ENCODE measurements at places on chromosomes 1 and 21. TPM values are rescaled to one million over a fixed set of nuclear protein-coding genes. Genes with fewer than 3 reads are reported as not detected.

DNA sequence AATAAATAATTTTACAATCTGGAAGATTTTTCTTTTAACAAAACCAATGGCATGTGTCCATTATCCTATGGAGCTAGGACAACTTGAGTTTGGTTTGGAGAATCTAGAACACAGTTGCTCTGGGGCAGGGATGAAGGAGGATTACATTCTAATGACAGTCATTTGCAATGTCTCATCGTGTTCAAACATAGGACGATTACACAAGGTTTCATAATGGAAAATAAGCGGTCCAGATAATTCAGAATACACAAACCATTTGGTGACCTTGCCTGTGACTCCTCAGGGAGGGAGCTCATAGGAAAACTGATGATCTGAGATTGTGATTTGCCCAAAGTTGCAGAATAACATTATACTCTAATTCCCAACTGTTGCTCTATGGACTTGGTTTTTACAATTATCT is 27.6 kb upstream of the RGL1 start:
- no peaks in the 10 kb centered on the region for H3K4me1 ChIP-seq
- H3K27me3 ChIP-seq: no peaks in the 10 kb centered on the region
- DNase-seq: no peak

DNA sequence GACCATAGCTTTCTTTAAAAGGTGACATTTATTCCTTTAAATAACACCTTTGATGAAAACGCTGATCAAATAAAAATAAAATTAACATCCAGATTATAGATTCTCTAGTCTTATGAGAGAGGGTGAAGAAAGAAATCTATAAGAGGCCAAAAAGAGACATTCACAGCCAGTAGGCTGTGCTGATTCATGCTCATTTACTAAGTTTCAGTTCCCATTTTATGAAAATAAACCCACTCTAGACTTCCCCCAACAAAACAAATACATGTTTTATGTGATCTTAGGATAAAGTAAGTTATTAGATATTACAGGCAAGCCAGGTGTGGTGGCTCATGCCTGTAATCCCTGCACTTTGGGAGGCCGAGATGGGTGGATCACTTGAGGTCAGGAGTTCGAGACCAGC is 21.1 kb downstream of the ESRRG start:
- H3K4me1 ChIP-seq: no peaks in the 10 kb centered on the region
- H3K27me3 ChIP-seq: no peaks in the 10 kb centered on the region
- no peaks in the 10 kb centered on the region for H3K36me3 ChIP-seq
- H3K4me3 ChIP-seq: no peak overlapping the region

DNA sequence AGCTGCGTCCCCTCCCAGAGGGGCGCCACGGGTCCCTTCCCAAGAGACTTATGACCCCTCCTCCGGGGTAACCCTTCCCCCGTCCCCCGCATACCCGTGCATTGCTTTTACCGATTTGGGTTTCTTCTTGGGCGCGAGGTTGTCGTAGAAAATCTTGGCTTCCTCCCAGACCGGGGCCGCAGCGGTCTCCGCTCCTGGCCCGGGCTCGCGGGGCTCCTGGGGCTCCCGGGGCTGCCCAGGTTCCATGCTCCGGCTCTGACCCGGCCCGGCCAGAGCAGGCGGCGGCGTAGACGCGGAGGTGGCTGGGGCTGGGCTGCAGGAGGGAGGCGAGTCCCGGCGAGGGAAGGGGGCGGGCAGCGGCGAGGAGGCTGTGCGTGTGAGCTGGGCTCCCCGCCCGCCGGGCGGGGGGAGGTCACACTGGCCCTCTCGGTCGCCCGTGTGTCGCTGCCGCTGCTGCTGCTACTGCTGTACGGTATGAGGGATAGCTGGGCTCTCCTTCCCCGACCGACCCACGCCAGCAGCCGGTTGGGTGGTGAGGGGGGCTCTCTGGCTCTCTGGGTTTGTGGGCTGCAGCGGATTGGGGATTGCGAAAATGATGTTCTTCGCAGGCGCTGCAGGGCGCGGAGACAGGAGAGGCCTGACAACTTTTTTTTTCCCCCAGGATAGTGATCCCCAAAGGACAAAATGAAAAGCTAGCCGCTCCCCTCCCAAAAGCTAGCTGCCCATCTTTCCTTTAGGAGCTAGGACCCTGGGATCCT is at the start of gene NT5C1A:
NT5C1A (minus strand) TSS at position 315 of the 758 bp plus-strand sequence; CDS start at position 246, 69 bp downstream.
- peaks cover 9% of the 10 kb centered on the region for H3K4me1 ChIP-seq
- DNase-seq: peak; percentile 19
- H3K36me3 ChIP-seq: no peaks in the 10 kb centered on the region
- H3K27ac ChIP-seq: no peak within 1 kb of the TSS

- no peak overlapping the region for H3K27ac ChIP-seq
- H3K36me3 ChIP-seq: no peaks in the 10 kb centered on the region
- H3K27me3 ChIP-seq: peaks cover 42% of the 10 kb centered on the region
- DNase-seq: peak; percentile 44
- no peaks in the 10 kb centered on the region for H3K4me1 ChIP-seq
These were observed 241.8 kb downstream of the TRABD2B start for GRCh38 chr1:47755101-47755990.

- no peak overlapping the region for H3K27ac ChIP-seq
- no peaks in the 10 kb centered on the region for H3K4me1 ChIP-seq
- no peaks in the 10 kb centered on the region for H3K36me3 ChIP-seq
- no peak for DNase-seq
- H3K4me3 ChIP-seq: no peak overlapping the region
These were observed 51.4 kb downstream of the DISC1 start for GRCh38 chr1:231678011-231678432.

DNA sequence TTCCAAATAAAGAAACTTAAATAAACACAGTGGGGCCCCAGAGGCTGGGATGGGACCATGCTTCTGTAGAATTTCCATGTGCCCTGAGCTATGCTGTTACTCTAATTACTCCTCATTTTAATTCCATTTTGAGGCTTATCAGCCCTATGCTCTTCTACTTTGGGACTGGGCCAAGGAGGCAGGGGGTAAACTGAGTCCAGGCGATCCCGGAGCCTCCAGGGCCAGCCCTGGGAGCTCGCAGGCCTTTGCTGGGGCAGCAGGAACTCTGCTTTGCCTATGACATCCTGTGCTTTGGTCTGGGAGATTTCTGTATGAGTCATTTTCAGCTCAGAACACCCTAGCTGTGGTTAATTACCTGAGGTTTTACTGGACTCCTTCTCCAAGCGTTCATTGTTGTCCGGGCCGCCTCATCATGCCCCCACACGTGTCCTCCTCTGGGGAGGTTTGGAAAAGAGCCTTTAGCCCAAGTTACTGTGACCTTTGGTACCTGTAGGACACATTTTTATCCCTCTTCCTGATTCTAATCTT is 95.7 kb downstream of the RHOU start:
- peak overlapping the region; percentile 72 for H3K27ac ChIP-seq
- peaks cover 9% of the 10 kb centered on the region for H3K36me3 ChIP-seq
- H3K4me3 ChIP-seq: no peak overlapping the region
- peak; percentile 63 for DNase-seq

GRCh38 chr1:173255214-173255813 is 48.2 kb upstream of the TNFSF4 start:
- H3K27me3 ChIP-seq: no peaks in the 10 kb centered on the region

GRCh38 chr21:38753557-38753971 is 52.2 kb upstream of the ETS2 start:
- peaks cover 13% of the 10 kb centered on the region for H3K4me1 ChIP-seq
- no peaks in the 10 kb centered on the region for H3K27me3 ChIP-seq
- no peak overlapping the region for H3K4me3 ChIP-seq
- no peak for DNase-seq
- H3K36me3 ChIP-seq: peaks cover 7% of the 10 kb centered on the region
- no peak overlapping the region for H3K27ac ChIP-seq

- H3K4me1 ChIP-seq: peaks cover 34% of the 10 kb centered on the region
- no peaks in the 10 kb centered on the region for H3K36me3 ChIP-seq
- H3K27me3 ChIP-seq: no peaks in the 10 kb centered on the region
- no peak for DNase-seq
- H3K27ac ChIP-seq: peak overlapping the region; percentile 78
These were observed 237.9 kb downstream of the HLX start for GRCh38 chr1:221117133-221117532.

GRCh38 chr1:91243171-91243570 is 161.5 kb downstream of the HFM1 start:
- no peak for DNase-seq
- no peaks in the 10 kb centered on the region for H3K36me3 ChIP-seq

- no peak overlapping the region for H3K4me3 ChIP-seq
- no peaks in the 10 kb centered on the region for H3K4me1 ChIP-seq
- no peak overlapping the region for H3K27ac ChIP-seq
These were observed 88.9 kb upstream of the TNFSF4 start for GRCh38 chr1:173295995-173296394.

DNA sequence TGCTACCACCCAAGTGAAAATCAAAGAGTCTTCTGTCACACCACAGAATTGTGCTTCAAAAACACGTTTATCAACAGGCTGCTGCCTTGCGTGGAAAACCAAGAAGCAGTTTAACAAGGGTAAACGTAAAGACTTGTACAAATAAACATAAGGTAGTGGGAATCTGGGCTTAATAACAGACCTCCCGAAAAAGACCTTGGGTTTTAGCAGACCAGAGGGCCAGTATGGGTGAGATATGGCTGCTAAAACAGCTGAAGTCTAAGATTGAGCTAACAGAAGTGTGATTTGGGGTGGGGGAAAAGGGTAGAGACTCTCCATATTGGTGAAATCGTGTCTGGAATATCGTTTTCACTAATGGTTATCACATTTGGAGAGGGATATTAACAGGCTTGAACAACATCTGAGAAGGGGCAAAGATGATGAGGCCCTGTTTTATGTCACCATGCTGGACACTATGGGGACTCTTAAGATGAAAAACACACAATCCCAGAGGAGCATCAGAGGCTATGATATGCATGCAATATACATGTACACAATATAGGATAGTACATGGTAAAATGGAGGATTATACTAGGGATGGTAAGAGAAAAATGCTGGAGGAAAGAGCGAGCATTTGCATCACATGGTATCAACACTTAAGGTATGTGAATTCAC is 1.4 kb downstream of the MOV10 start:
- peaks cover 40% of the 10 kb centered on the region for H3K36me3 ChIP-seq
- peaks cover 23% of the 10 kb centered on the region for H3K4me1 ChIP-seq
- DNase-seq: no peak
- peak overlapping the region; percentile 90 for H3K4me3 ChIP-seq

DNA sequence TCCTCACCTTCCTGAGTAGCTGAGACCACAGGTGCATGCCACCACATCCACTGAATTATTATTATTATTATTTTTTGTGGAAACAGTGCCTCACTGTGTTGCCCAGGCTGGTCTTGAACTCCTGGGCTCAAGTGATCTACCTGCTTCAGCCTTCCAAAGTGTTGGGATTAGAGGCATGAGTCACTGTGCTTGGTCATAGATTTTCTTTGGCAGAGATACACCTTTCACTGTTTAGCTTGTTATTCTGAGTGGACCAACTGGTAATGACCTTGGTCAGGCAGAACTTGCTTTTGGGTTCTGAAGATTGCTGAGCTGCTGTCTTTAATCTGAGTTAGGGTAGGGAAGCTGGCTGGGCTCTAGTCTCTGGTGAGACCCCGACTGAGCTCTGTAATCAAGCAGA is 66.8 kb downstream of the DNAH14 start:
- no peak overlapping the region for H3K4me3 ChIP-seq
- no peaks in the 10 kb centered on the region for H3K36me3 ChIP-seq
- peak overlapping the region; percentile 25 for H3K27ac ChIP-seq
- peaks cover 38% of the 10 kb centered on the region for H3K4me1 ChIP-seq
- DNase-seq: peak; percentile 16

DNA sequence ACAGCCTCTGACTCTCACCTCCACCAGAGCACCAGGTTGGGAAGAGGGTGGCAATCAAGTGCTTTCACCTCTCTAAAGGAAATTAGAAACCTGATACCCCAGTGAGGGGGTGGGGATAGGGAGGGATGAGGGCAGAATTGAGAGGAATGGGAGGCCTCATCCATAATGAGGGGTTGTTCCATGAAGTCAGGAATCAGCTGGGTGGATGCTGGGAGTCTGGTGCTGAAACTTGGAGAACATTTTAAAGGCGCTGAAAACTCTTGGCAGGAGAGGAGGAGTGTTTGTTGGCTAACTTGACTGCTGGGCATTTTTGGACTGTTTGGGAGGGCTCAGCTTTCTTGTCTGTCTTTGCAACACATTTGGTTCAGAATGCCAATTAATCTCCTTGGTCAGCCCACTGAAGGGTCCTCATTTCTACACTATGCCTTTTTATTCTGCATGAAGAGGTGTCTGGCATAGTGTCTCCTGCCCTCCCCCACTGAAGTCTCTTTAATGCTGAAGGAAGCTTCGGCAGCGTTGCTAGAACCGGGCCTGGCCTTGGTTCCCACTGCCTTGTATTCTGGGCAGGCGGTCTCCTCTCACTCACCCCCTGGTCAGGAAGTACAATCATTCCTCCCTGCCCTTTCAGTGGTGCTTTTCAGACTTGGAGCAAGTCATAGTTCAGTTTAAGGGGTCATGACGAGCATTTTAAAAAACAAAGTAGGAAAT is 2.2 kb downstream of the PHGDH start:
- no peaks in the 10 kb centered on the region for H3K27me3 ChIP-seq
- no peak for DNase-seq
- peak overlapping the region; percentile 90 for H3K4me3 ChIP-seq
- peak overlapping the region; percentile 98 for H3K27ac ChIP-seq

DNA sequence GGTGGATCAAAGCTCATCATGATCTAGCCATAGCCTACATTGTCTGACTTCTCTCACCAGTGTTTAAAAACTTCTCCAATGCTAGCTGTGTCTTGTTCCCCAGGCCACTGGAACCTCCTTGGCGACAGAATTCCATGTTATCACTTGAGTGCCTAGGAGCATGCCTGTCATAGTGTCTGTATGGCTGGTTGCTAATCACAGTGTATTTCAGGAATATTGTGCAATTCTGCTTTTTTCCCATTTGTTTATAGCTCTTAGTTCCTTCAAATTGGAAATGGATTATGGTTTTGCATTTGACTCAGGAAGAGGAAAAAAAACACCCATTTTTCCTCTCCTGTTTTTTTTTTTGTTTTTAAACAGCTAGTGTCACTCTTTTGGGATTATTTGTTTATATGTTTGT is 25.5 kb downstream of the ROR1 start:
- no peaks in the 10 kb centered on the region for H3K27me3 ChIP-seq
- peaks cover 47% of the 10 kb centered on the region for H3K4me1 ChIP-seq
- no peak for DNase-seq
- no peak overlapping the region for H3K27ac ChIP-seq

DNA sequence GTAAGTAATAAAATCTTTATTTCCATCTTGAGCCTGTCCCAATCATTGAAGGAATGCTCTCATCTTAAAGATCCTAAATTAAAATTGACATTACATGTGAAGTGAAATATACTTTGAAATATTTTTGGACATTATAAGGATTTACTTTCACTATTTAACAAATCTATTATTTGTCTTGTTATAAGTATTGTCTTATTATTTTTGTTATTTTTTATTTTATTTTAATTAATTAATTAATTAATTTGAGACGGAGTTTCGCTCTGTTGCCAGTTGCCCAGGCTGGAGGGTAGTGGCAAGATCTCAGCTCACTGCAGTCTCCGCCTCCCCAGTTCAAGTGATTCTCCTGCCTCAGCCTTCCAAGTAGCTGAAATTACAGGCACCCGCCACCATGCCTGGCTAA is 343.2 kb downstream of the DPYD start:
- H3K36me3 ChIP-seq: no peaks in the 10 kb centered on the region
- no peak overlapping the region for H3K4me3 ChIP-seq
- DNase-seq: no peak
- H3K27me3 ChIP-seq: no peaks in the 10 kb centered on the region

GRCh38 chr1:219566951-219567947 is 45.7 kb downstream of the ZC3H11B start:
- no peak overlapping the region for H3K4me3 ChIP-seq
- no peaks in the 10 kb centered on the region for H3K27me3 ChIP-seq
- DNase-seq: peak; percentile 36
- H3K4me1 ChIP-seq: peaks cover 23% of the 10 kb centered on the region
- H3K27ac ChIP-seq: no peak overlapping the region

TFAP2E gene
- total RNA-seq: 0.26 TPM

RAB7B gene
- 1.1 TPM for total RNA-seq

TMCC2 gene
- total RNA-seq: 0.33 TPM

MROH9 gene
- not detected for total RNA-seq

KIF21B gene
- total RNA-seq: 5.9 TPM

BROX gene
- 56.8 TPM for total RNA-seq

GBP5 gene
- 0.54 TPM for total RNA-seq

Data from Calu3 (cell line).